K562 (cell line): ENCODE measurements at places on chromosomes 2 and 18.

DNA sequence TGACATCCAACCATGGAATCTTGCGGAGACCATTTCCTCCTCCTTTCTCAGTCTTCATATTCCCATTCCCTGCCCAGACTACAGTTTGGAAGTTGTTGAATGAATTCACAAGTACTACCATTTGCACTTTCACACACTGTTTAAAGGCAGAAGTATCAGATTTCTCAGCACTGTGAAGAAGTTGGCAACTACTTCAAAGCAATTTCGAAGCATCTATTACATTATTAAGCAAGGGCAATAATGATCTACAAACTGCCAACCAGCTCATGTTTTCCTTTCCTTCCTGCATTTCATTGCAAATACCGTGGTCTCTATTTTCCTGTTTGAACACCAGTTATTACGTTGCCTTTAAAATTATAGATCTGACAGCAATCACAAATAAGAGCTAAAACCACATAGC, 105.5 kb downstream of the IRS1 start:
- no peak for DNase-seq

- DNase-seq = no peak
Measured at GRCh38 chr2:98601532-98602132, 6.7 kb downstream of the COA5 start.

- DNase-seq = no peak
Measured at GRCh38 chr2:220394433-220394832, 767.0 kb downstream of the SLC4A3 start.

DNA sequence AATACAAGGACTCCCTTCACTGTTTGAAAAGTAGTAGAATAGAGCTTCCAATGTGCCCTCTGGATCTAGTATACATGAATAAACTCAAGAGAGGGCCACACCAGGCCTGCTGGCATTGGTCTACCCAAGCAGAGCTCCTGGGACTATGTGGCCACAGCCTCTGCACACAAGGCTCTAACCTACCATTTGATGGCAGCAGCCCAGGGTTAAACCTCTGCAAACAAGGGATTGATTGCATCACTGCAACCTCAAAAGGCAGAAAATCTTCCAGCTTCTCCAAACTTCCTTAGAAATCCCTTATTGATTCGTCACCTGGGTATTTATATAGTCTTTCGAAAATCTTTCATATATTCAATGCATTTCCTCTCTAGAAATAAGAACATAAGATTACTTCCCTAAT, 147.6 kb upstream of the SETBP1 start:
- DNase-seq = no peak

GRCh38 chr18:53682796-53683195, 541.7 kb downstream of the MBD2 start:
- DNase-seq = no peak

DNA sequence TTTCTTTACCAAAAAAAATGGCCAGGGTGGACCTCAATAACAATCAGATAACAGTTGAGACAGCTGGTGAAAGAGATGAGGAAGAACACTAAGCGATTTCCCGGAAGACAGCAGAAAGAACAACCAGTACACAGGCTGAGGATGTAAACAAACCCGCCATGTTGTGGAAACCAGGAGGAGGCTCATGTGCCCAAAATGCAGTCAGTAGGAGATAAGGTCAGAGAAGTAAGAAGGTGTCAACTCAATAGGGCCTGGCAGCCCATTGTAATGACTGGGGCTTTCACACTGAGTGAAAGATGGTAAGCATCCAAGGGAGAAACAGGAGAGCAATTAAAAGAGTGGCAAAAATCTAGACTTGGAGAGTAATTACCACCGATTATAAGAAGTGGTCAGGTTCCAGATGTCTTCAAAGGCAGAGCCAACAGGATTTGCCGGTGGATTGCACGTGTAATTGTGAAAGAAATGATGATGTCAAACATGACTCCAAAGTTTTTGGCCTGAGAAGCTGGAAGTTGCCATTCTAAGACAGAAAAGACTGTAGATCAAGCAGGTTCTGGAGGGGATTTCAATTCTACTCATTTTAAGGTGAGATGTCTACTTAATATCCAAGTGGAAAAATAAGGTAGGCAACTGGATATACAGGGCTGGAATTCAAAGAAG, 77.7 kb upstream of the CYP1B1 start:
- DNase-seq = no peak

DNA sequence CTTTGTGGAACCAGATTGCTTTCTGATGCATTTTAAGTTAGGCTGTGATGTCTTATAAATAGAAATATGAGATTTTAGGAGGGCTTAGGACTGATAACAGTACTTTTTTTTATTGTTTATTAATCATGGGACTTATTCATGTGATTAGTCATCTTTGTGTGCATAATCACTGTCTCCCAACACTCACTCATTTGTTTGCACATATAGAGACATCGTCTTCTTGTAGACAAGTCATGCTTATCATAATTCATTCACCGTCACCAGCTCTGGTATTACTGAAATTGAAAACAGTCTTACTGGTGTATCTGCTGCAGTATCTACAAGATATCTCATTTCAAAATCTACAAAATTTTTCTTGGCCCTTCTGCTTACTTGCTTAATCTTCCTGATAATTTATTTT, 45.8 kb downstream of the WDR7 start:
- DNase-seq = no peak

DNA sequence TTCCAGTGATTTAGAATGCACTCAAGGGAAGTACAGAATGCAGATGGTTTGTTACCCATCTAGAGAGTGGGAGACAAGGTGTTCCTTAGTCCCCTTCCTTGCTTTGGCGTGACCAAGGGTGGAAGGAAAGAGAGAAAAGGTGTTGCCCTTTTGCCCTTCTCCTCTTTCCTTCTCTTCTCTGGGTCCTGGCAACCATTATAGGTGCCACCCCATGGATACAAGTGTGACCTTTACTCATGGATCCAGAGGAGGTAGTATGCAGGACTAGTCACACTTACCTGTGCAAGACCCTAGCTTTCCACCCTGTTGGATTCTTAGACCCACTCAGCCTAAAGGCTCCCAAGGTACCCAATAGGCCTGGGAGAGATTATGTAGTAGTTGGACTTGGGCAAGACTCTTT, 11.6 kb upstream of the RBFA start:
- peak; percentile 40 for DNase-seq

DNA sequence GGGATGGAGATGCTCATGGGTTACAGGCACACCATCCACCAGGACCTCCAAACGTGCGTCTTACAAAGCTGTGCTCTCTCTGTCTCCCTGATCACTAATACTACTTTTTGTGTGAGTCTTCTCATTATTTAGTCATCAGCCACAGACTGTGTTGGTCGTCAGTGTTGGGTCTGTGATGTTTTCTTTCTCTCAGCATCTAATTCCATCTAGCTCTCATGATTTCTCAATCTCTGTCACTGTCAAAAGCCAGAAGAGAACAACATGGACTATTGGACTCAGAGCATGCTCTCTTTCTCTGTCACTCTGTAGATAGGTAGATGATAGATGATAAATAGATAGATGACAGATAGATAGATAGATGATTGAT, 6.0 kb upstream of the ARL4C start:
- no peak for DNase-seq

DNA sequence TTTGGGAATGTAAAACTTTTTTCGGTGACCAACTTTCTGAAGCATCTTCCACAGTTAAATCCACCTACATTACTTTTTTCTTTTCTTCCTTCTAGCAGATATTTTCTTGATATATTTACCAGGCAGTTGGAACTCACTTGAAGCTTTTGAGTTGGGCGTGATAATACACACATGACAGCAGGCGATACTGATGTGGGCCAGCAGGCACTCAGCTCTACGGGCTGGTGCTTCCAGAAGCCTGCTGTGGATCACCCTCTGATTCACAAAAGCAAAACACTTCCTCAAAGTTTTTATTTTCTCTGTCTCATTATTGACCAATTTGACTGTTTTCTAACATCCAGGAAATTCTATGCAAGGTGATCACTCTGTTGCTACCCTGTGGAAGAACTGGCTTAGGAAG, 22.9 kb downstream of the GRHL1 start:
- DNase-seq = no peak

GRCh38 chr18:6366776-6367175, 47.9 kb downstream of the L3MBTL4 start:
- DNase-seq = no peak

- no peak for DNase-seq
Measured at GRCh38 chr18:48933578-48934414, 17.0 kb downstream of the SMAD7 start.

DNA sequence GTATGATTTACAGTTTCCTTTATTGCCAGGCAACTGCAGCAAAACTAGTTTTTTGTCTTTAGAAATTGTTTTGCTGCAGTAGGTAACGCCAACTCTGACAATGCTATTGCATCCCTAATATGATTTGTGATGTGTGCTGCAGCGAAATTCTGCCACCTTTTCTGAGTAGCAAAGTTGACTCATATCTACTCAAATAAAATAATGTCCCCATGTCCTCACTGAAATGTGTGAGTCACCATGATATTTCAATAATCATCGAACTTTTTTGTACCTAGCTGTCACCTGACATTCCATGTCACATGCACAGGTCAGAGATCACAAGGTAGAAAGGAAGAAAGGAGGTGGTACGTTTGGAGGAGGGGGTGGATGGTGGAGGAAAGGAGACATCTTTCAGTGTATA, 205.0 kb downstream of the RAD51AP2 start:
- DNase-seq = no peak

DNA sequence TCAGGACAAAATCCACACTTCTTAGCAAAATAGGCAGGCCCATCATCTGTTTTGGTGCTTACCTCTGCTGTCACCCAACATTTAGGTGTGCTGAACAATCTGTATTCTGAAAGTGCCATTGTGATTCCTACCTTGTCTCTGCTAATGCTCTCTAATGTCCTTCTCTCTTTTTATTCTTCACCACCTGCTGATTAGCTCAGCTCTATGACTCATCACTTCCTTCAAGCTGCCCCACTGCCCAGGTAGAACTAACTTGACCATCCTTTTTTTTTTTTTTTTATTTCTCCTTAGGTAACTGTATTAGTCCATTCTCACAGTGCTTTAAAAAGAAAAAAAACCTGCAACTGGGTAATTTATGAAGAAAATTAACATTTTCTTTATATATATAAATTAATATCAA, 478.7 kb upstream of the POU3F3 start:
- no peak for DNase-seq

DNA sequence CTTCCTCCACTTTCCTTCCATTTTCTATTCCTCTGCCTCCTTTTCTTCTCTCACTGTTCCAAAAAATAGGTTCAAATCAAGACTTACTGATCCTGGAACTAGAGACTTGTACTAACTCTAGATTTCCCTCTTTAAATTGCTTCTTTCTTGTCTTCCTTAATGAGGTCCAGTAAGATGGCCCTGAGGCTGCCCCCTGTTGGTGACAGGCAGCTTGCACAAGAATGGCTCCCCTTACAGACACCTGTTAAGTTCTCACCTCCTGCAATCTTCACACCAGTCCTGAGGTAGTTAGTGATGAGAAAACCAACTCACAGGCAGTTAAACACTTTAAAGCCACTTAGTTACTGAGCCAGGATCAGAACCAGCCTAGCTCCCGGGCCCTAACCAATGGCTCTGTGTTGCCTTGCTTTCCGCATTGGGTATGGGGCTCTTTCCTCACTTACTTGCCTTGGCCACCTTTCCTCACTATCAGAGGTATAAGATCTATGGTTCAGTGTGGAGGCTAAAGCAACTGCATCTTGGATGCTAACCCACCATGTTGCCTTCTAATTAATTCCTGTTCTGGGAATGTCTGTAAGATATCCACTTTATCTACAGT, 130.6 kb downstream of the AKAIN1 start:
- peak; percentile 34 for DNase-seq

- no peak for DNase-seq
Measured at GRCh38 chr18:76456823-76457222, 38.2 kb downstream of the ZNF516 start.

DNA sequence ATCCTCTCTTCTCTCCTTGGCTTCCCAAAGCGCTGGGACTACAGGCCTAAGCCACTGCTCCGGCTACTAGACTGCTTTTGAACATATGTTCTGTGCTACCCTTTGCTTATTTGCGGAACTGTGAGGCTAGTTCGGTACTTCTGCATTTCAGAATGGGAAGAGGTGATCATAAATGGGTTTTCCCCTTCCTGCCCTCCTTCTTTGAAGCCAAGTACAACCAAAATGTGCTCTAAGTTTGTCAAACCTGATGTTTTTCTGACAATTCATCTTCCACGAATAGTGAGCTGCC, 1.7 kb upstream of the ESCO1 start:
- DNase-seq = no peak

GRCh38 chr2:217974389-217975005, 28.3 kb downstream of the TNS1 start:
- no peak for DNase-seq

GRCh38 chr2:17327649-17328048, 190.6 kb downstream of the RAD51AP2 start:
- no peak for DNase-seq

DNA sequence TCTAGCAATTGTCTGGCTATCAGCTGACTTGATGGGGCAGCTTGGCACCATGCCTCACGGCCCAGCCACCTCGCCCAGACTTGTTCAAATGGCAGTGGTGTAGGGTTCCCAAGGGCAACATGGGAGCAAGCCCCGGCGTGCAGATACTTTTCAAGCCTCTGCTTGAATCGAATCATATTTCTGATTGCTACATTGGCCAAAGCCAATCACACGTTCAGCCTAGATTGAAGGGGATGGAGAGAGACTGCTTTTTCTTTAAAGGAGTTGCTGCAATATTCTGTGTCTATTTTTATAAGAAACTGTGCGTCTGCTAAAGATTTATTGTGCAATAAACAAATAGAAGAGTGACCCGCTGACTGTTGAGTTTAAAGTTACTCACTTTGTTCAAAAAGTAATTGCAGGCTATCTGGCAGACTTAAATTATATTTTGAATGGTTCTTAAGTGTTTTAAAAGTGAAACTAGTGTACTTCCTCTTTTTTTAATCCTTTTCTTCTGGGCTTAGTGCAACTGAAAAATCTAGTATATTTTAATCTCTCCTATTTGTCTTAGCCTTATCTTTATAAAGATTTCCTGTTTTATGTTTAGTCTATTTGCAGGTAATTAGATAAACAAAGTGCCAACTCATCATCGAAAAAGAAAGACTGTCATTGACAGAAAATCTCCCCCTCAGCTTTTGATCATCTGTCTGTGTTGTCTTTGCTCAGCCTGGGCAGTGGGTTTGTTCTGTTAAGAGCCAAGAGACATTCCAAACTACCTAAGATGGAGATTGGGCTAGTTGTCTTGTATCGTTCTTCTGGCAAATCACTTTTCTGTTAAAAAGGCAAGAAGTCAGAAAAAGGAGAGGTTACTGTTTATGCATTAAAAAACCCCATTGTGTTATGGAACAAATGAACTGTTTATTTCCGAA, 156.1 kb downstream of the TPGS2 start:
- DNase-seq = no peak

DNA sequence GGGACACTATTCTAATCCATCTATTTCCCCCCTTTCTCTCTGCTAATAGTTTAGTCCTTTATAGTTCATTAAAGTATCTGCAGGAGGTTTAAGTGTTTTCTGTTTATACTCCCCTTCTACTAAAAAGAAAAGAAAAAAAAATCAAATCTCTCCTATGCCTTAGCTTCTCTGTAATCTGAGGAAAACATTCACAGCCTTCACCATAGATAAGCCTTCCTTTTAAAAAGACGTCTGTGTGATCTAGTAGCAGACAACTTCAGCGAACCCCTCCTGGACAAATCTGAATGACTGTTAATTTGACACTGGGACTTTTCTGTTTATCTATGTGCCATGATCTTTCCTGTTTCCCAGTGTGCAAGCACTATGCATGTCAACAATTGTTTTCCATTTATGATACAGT, 70.4 kb upstream of the CDH19 start:
- no peak for DNase-seq
